ENCODE measurements at places on chromosomes 7 and 10.

- no peak for DNase-seq
Observed at GRCh38 chr7:85039196-85039923, 147.5 kb downstream of the SEMA3D start.

GRCh38 chr10:9209105-9209798 lies 1154.8 kb downstream of the GATA3 start:
- DNase-seq: peak; percentile 68

DNA sequence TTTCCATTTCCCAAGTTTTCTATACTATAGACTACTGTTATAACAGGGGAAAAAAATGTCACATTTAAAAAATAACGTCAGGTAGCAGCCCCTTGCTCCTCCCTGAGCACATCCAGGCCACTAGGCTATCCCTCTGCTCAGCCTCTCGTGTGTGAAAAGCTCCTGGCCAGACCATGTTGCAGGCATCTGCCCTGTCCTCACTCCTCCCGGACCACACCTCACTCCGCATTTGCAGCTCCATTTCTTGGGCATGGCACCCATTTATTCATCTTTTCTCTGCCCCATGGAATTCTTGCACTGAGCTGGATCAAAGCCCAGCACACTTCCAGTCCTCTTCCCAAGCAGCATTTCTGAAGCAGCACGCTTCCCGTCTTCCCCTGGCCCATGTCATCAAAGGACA lies 1.4 kb upstream of the GDF2 start:
- no peak for DNase-seq

GRCh38 chr7:111212857-111213523 lies 122.1 kb downstream of the LRRN3 start:
- no peak for DNase-seq

GRCh38 chr10:11876324-11876723 lies 53.2 kb downstream of the PROSER2 start:
- no peak for DNase-seq

DNA sequence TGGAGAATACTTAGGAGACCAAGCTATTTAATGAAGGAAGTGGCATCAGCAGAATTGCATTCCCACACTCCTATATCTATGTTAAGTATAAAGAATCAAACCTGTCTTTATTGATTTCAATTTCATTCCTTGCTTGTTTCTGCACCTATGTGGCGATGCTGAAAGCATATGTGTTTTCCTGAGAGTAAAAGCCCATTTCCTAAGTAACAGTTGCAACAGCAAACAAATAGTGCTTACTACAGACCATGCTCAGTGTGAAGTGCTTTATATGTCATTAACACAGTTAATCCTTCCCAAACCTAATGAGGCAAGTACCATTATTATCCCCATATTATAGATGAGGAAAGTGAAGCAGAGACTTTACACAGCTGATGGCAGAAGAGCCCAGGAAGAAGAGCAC lies 552.1 kb downstream of the PARD3 start:
- no peak for DNase-seq

- no peak for DNase-seq
Observed at GRCh38 chr7:106344211-106344610, 59.4 kb upstream of the NAMPT start.

DNA sequence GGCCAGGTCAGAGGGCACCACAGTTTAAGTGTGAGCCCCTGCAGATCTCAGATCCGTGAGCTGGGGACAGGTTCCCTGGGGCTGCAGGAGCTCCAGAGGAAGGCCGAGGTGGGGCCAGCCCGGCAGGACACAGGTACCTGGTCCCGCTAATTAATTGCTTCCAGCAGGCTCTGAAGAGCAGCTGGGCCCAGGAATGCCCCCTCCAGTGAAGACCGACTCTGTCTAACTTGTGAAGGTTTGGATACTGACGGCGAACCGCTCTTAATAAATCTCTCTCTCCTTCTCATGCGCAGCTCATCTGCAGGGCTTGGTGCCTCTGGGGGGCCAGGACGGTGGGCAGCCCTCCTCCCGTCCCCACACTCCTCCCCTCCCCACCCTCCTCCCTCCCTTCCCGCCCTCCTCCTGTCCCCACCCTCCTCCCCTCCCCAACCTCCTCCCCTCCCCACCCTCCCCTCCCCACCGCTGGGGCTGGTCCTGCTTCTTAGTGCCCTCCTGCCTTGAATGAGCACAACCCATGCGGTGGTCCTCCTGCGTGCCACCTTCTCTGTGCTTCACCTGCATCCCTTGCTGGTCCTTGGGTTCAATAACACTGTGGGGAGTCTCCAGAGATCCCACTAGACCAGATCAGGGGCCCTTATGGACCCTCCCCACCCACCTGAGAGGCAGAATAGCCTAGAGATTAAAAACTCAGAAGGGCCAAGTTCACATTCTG lies 38.3 kb downstream of the PDGFA start:
- no peak for DNase-seq

- no peak for DNase-seq
Observed at GRCh38 chr7:101411508-101411874, 48.8 kb downstream of the COL26A1 start.

DNA sequence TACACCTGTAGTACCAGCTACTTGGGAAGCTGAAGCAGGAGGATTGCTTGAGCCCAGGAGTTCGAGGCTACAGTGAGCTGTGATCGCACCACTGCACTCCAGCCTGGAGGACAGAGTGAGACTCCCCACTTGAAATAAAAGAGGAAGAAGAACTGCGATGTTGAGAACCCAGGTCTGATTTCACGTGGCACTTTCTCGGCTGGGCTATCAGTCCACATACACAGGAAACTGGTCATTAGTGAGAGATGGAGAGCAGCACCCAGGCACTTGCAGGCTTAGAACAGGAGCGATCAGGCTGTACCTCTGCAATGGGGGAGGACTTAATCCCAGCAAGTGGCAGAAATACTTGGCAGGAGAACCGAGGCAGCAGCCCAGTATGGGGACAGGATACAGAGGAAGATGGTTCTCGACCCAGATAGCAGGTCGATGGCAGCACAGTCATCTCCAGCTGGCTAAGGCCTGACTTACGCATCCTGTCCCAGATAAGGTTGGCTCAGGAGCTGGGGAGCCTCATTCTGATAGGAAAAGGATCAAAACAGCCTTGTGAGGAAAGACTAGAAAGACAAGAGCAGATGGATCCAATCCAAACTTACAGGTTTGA lies 487.7 kb upstream of the AUTS2 start:
- no peak for DNase-seq

DNA sequence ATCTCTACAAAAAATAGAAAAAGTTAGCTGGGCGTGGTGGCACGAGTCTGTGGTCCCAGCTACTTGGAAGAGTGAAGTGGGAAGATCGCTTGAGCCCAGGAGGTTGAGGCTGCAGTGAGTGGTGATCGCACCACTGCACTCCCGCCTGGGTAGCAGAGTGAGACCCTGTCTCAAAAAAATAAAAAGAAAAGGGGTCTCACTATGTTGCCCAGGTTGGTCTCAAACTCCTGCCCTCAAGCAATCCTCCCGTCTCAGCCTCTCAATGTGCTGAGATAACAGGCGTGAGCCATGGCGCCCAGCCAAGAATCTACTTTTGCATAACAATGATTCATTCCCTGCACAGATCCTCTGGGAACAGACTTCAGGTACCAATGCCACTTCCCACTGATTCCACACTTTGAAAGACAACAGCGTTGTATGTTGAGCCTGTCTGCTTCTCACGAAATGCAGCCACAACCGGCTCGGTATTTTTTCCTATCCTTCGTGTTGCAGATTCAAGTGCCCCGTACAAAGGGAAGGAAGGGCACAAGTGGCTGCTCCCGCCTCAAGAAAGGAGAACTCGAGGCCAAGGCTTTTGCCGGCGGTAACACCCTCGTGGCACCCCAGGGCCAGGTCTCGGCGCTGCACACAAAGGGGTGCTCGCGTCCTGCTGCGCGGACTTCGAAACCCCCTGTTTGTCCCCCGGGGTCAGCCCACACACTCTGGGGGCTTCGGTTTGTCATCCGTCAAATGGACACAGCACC lies 745 bp downstream of the DAGLB start:
- DNase-seq: peak; percentile 92

GRCh38 chr10:96136810-96137209 lies 6.7 kb downstream of the ZNF518A start:
- DNase-seq: no peak

- DNase-seq: peak; percentile 19
Observed at GRCh38 chr7:20596653-20597052, 18.8 kb upstream of the ABCB5 start.

GRCh38 chr7:4800926-4801838 lies 25.8 kb downstream of the AP5Z1 start:
- DNase-seq: no peak

- DNase-seq: no peak
Observed at GRCh38 chr7:151542606-151543130, 23.0 kb upstream of the RHEB start.

- no peak for DNase-seq
Observed at GRCh38 chr10:114613237-114613979, 44.7 kb downstream of the ABLIM1 start.

- DNase-seq: no peak
Observed at GRCh38 chr10:90591629-90592028, 266.2 kb downstream of the HTR7 start.

DNA sequence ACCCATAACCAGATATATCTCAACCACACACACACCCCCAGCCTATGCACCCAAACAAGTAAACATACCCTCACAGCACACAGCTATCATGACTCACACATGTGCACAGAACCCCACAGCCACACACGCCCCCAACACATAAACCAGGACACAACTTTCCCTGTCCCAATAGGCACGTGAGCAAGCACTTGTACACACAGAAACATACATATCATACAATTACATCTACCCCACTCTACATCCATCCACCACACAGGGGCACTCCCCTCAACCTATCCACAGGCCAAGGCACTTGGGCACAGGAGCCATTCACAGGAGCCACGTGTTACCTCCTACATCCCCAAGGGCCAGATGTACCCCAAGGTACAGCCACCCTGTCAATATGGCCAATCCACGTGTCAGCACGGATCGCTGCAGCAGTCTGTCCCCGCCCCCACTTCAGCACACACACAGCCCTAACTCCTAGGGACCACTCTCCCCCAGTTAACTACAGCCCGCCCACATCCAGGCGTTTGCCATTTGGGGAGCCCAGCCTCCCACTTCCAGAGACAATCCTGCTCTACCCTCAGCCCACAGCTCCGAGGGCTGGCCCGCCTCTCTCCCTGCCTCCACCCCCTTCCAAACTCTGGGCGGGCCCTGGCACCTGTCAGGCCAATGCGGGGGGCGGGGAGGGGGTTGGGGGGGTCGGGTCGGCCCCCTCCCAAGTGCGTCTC lies 163.5 kb downstream of the SH3PXD2A start:
- no peak for DNase-seq

GRCh38 chr10:51313773-51314478 lies 239.6 kb downstream of the PRKG1 start:
- no peak for DNase-seq

- DNase-seq: no peak
Observed at GRCh38 chr7:7249814-7250213, 67.5 kb downstream of the C1GALT1 start.

- DNase-seq: no peak
Observed at GRCh38 chr10:98141484-98142073, 7.1 kb downstream of the R3HCC1L start.

- DNase-seq: no peak
Observed at GRCh38 chr7:134933460-134934068, 52.7 kb upstream of the AGBL3 start.

DNA sequence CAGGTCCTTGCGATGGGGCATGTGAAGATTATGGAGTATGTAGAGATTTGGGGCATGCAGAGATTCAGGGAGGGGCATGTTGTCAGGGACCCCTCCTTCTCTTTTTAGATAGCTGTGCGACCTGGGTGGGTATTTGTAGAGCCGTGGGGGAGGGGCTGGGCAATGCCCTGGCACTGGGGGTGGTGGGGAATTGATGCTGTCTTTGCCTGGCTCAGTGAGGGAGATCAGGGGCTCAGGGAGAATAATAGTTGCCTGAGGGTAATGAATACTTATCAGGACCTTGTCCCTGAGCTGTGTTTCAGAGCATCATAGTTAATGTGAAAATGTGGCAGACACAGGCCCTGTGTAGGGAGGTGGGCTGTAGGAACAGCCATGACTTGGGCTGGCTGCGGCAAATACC lies 3.5 kb downstream of the RAMP3 start:
- no peak for DNase-seq

DNA sequence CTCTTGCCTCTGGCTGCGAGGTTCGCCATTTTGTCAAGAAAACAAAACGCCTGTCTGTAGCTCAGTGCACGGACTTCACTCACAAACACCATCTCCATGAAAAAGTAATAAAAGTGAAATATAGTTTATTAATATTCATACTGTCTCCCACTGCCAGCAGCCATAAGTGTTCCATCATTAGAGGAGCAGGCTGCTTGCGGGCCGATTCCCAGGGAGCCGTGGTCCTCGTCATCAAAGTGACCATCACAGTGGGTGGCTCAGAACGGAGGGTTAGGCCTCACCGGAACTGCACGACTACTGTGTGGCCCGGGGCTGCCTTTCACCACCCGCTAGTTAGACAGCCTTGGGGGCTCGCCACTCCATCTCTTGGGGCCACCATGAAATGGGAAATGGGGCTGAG lies 82.7 kb downstream of the HIPK2 start:
- no peak for DNase-seq

- DNase-seq: no peak
Observed at GRCh38 chr7:40009301-40009700, 59.2 kb downstream of the CDK13 start.

GRCh38 chr10:50511492-50512213 lies 112.1 kb downstream of the SGMS1 start:
- DNase-seq: peak; percentile 33

DNA sequence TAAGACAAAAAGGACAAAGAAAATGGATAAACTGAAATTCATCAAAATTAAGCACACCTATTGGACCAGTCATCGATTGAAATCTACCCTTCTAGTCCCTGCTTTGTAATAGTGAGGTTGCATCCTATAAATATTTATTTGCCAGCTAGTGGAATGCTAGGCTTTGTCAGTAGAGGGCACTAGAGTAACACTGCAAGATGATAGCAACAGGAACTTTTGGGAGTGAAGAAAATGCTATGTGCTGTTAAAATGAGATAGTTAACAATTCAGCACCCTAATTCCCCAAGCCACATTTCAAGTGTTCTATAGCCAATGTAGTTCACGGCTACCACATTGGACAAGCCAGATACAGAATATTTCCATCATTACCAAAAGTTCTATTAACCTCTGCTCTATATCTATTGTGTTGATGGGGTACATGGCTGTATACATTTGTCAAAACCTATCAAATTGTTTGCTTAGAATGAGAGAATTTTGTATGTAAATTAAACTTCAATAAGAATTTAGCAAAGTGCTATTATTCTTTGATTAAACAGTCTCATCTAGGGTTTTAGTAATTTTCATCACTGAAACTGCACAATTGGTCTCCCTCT lies 69.8 kb downstream of the LSMEM1 start:
- DNase-seq: peak; percentile 65

DNA sequence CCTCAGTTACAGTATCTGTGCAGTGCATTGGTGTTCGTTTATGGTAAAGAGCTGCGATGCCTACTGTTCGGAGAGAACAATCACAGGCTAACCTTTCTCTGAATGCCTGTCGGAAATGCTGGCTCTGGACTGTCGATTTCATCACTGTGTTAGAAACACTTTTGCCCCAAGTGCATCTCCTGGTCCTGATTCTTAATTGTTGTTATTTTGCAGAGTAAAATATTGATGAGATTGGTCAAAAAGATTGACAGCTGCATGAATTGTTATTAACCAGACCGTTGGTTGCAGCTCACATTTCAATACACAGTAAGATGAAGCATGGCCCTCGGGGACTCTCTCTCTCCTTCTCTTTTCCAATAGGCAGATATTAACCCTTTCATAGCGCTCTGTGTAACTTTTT lies 557.4 kb upstream of the ADARB2 start:
- DNase-seq: no peak

GRCh38 chr7:31070991-31071644 lies 19.0 kb downstream of the ADCYAP1R1 start:
- DNase-seq: no peak

- no peak for DNase-seq
Observed at GRCh38 chr10:124348801-124349200, 69.9 kb downstream of the OAT start.

Data from EH (cell line).